SK-N-SH (cell line): ENCODE measurements at places on chromosomes 2 and 18. TPM values are rescaled to one million over a fixed set of nuclear protein-coding genes. Genes with fewer than 3 reads are reported as not detected.

- no peak for DNase-seq
Observed at GRCh38 chr18:41864216-41864615, 90.8 kb upstream of the PIK3C3 start.

- no peak for DNase-seq
Observed at GRCh38 chr2:201980389-201980821, 53.2 kb upstream of the FZD7 start.

DNA sequence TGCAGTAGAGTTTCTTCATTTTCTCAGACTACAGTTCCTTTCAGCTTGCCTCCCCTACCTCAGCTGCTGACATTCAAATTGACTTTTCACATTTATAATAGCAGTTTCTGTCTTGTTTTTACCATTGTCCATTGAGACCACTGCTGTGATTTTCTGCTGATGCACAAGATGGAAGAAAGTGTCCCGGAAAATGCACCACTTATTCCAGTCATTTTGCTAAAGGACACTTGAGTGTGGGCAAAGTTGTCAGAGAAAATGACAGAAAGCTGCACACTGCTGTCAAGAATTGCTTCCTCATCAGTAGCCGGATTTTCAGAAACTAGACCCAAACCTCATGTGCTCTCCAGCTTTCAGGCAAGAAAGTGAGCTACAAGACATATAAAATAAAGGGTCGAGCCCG, 546.2 kb upstream of the SETBP1 start:
- no peak for DNase-seq

DNA sequence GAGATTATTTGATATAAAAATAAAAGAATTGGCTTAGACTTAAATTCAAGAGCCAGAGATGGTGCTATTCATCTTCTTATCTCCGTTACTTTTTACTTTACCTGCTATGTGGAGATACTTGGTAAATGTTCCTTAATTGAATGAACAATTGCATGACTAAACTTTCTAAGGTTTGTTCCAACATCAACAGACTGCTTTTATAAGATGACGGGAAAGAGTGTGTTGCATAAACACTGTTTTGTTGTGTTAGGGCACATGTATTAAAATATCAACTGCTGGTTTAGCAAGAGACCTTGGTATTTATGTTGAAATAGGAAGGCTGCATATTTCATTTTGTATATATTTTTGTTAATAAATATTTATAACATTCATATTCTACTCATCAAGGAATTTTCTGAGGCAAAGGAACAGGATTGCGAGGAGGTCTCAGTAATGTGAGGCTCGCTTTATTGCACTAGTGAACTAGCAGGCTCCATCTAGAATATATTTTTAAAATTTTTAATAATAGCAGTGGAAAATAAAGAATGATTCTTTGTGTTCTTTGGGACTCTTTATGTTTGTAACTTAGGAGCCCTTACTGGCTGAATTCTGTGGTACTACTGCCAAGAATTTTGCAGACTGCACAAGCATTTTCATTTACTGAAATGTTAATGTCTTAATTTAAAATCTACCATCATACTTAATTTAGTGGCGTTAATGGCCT, 10.7 kb upstream of the NFE2L2 start:
- DNase-seq: no peak

DNA sequence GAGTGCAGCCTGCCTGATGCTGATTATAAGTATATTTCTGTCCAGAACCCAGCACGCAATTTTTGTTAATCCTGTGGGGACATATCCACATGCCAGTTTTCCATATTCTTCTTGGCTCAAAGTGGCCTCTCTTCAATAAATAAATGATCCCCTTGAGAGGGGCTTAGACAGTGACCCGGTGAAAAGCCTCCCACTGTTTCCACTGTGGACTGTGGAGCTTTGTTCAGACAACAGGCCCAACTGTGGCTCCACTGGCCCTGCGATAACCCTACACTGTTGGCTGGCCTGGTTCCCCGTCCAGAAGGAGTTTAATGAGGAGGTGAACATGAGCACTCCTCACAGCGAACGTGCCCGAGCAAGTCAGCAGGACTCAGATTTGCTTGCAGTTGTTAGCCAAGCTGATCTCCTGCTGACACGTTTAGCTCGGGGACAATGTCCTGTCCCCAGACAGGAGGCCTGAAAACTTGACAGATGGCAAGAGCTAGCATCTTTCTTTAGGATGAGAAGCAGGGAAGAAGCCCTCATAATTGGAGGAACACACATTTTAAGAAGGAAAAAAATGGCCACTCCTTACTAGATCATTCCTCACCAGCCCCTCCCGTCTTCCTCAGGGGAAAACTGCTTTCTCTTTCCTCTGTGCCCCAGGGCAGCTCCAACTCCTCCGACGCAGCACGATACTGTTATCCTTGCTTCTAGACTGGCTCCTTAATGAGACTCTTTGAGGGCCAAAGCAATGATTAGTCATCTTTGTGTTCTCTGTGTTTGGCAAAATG, 20.0 kb upstream of the MTCL1 start:
- no peak for DNase-seq

DNA sequence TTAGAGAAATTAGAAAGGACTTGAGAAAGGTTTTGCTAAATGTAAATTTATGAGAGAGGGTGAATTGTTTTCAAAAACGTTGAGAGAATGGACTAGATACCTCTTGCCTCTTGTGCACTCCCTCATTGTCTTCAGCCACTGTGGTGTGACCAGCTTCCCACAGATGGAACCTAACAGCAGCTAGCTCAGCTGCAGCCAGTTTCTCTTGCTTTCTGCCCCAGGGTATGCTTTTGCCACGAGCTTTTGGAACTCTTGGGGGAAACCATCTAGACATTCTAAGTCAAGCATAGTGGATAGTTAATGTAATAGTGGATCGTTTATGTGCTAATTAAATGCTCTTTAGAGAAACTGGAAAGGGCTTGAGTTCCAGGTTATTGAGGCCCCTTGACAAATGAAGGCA, 288.2 kb downstream of the CTNNA2 start:
- no peak for DNase-seq

GRCh38 chr2:231467613-231468530, 3.6 kb upstream of the NCL start:
- DNase-seq: no peak

- no peak for DNase-seq
Observed at GRCh38 chr2:19790291-19790690, 111.5 kb downstream of the TTC32 start.

GRCh38 chr18:29321561-29321960, 1144.6 kb upstream of the CDH2 start:
- DNase-seq: no peak

CRYGC gene
- polyA plus RNA-seq: 0.21 and 0.31 TPM in 2 replicates

COLEC12 gene
- polyA plus RNA-seq: 28.1 and 41.2 TPM in 2 replicates

SLC1A4 gene
- 4.4 and 4.7 TPM in 2 replicates for polyA plus RNA-seq

SLC23A3 gene
- 2.1 and 3.5 TPM in 2 replicates for polyA plus RNA-seq

IL36B gene
- polyA plus RNA-seq: not detected in 2 replicates
